ENCODE measurements at places on chromosomes 7 and 10.

- ATAC-seq, result peak; percentile 70
- H3K27me3 ChIP-seq, result no peaks in the 10 kb centered on the region
- H3K27ac ChIP-seq, result peak overlapping the region; percentile 97
- H3K4me1 ChIP-seq, result peaks cover 24% of the 10 kb centered on the region
- no peaks in the 10 kb centered on the region for H3K36me3 ChIP-seq
Observed at GRCh38 chr10:63464402-63465292, 1.1 kb downstream of the JMJD1C start.

DNA sequence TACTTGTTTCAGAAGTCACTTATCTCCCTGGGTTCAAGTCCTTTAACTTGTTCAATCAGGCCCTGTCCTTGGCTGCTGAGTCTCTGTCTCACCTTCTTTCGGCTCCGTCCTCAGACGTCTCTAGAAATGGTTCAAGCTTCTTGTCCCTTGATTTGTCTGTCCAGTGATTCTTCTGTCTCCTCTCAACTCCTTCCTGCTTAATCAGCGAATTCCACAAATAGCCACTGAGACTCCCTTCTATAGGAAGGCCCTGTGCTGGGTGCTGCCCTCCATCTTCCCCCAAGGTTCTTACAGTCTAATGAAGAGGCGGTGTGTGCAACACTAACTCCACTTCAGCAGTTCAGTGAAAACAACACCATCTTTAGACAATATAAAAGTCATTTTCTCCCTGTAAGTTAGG is 12.7 kb downstream of the FAM241B start:
- H3K27me3 ChIP-seq, result peaks cover 9% of the 10 kb centered on the region
- ATAC-seq, result no peak

GRCh38 chr10:102368077-102368476 is 27.4 kb upstream of the NFKB2 start:
- no peaks in the 10 kb centered on the region for H3K27me3 ChIP-seq
- H3K36me3 ChIP-seq, result peaks cover 89% of the 10 kb centered on the region
- H3K4me3 ChIP-seq, result no peak overlapping the region
- H3K27ac ChIP-seq, result no peak overlapping the region
- H3K4me1 ChIP-seq, result no peaks in the 10 kb centered on the region

DNA sequence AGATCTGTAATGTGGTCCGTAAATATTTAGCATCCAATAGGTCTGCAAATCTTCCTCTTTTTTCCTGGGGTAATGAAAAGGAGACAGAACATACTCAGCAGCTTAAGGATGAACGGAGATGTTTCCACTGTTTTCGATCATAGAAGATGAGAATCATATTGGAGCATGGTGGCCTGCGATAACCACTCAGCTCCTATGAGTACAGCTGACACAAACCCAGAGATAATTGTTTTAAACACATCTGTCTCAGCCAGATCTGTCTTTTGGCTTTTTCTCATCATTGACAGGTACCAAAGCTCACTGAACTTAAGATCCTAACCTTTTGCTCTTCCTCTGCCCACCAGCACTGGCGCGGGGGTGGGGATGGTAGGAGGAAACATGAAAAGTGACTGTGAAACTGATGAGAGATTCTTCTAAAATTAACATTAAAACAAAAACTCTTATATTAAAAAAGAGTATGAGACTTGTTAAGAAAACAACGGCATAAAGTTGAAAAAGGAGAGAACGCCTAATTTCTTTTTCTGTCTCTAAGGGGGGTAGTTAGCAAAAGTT is 71.0 kb downstream of the SVOPL start:
- H3K36me3 ChIP-seq, result no peaks in the 10 kb centered on the region
- ATAC-seq, result no peak
- no peaks in the 10 kb centered on the region for H3K4me1 ChIP-seq

- no peak overlapping the region for H3K27ac ChIP-seq
- peak overlapping the region; percentile 7 for H3K4me3 ChIP-seq
- peaks cover 8% of the 10 kb centered on the region for H3K4me1 ChIP-seq
- peaks cover 67% of the 10 kb centered on the region for H3K27me3 ChIP-seq
- ATAC-seq, result peak; percentile 5
- no peaks in the 10 kb centered on the region for H3K36me3 ChIP-seq
Observed at GRCh38 chr7:22356010-22356691, 803 bp downstream of the RAPGEF5 start.

- H3K27ac ChIP-seq, result no peak overlapping the region
- no peak for ATAC-seq
- H3K4me1 ChIP-seq, result no peaks in the 10 kb centered on the region
- no peaks in the 10 kb centered on the region for H3K36me3 ChIP-seq
- no peak overlapping the region for H3K4me3 ChIP-seq
- H3K27me3 ChIP-seq, result no peaks in the 10 kb centered on the region
Observed at GRCh38 chr10:106711313-106711906, 453.1 kb downstream of the SORCS1 start.

DNA sequence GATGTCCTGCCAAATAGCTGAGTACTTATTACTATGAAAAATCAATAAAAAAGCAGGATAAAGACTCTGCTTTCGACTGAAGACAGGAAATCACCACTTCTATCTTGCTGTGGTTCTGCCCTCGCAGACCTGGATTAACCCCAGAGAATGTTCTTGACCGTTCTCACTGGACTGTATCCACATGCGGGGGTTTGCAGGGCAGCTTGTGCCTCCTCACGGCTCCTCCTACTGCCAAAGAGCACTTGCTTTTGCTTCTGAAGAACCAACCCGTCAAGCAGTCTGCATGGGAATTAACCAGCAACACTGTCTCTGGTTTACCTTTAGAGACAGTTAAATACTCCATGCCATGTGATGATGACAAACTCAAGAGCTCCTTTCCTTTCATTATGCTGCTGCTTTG is 184.0 kb downstream of the GFRA1 start:
- no peaks in the 10 kb centered on the region for H3K36me3 ChIP-seq
- no peak overlapping the region for H3K27ac ChIP-seq
- no peaks in the 10 kb centered on the region for H3K4me1 ChIP-seq
- H3K27me3 ChIP-seq, result no peaks in the 10 kb centered on the region

DNA sequence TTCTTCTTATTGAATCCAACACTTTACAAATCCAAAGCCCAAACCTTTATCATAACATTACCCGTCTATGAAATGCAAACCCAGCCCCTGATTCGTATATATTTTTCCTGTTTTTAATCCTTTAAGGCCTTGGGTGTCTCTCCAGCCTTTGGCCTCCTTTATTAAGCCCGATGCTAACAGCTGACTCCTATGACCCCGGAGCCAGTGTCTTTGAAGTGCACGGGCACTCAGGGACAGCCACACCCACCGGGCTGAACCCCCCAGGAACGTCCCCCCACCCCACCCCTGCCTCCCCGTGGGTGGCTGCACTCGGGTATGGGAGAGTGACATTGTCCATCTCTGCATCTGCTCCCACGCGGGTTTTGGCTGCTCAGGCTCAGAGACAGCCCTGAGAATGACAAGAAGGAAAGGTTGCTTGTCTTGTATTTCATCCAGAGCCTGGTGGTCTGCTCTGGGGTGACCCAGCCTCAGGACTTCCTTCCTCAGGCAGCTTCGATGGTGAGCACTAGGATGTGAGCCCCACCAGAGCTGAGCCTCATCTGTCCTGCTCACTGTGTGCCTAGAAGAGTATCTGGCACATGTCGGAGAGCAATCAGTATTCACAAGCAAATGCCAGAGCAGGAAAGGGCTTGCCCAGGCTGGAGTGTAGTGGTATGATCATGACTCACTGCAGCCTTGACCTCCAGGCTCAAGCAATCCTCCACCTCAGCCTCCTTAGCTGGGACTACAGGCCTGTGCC is 210.4 kb downstream of the SKIDA1 start:
- peaks cover 9% of the 10 kb centered on the region for H3K27me3 ChIP-seq
- H3K36me3 ChIP-seq, result no peaks in the 10 kb centered on the region
- no peak overlapping the region for H3K27ac ChIP-seq
- ATAC-seq, result no peak
- H3K4me3 ChIP-seq, result no peak overlapping the region

DNA sequence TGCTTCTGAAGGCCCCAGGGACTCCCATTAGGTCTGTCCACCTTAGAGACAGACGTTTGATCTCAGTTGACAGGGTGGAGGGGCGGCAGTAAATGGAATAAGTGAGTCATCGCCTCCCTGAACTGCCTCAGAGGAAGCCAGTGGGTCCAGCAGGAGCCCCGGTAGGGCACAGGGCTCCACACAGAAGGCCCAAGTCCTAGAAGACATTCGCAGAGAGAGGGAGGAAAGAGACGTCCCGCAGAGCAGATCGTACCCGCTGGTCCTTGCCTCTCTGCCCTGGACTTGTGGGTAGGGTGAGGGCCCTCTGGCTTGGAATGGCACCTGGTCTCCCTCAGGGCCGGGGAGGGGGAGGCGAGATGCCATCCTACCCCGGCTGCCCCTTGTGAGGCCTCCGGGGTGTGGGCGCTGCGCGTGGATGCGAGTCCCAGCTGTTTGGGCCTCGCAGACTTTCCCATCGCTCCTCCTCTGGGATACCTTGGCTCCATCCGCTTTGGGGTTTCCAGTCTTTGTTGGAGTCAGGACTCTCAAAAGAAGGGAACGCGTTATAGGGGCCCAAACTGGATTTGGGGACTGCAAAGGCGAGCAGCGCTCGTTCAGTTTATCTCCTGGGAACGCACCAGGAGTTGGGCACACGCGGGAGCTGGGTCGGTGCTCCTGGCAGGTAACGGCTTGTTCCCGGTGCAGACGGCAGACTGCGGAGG is 5.1 kb downstream of the TLX1 start:
- H3K27me3 ChIP-seq, result peaks cover 92% of the 10 kb centered on the region
- ATAC-seq, result no peak
- no peaks in the 10 kb centered on the region for H3K36me3 ChIP-seq
- H3K4me3 ChIP-seq, result no peak overlapping the region

DNA sequence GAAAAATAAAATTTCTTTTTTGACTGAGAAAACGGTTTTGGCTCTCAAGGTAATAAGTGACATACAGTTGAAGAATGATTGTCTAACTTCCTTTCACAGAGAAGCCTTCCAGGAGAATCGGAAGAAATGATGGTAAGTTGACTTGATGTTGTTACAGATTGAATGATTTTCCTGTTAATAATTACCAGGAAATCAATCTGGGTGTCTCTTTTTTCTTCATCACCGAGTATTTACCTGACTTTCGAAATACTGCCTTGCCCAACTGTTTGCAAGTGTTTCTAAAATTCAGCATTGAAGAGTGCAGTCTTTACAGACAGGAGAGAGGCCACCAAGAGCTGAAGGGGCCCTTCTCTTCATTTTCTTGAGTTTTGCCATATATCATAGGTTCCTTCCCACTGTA is 4.0 kb downstream of the ITIH2 start:
- no peak overlapping the region for H3K4me3 ChIP-seq
- ATAC-seq, result no peak
- no peak overlapping the region for H3K27ac ChIP-seq
- peaks cover 17% of the 10 kb centered on the region for H3K27me3 ChIP-seq

DNA sequence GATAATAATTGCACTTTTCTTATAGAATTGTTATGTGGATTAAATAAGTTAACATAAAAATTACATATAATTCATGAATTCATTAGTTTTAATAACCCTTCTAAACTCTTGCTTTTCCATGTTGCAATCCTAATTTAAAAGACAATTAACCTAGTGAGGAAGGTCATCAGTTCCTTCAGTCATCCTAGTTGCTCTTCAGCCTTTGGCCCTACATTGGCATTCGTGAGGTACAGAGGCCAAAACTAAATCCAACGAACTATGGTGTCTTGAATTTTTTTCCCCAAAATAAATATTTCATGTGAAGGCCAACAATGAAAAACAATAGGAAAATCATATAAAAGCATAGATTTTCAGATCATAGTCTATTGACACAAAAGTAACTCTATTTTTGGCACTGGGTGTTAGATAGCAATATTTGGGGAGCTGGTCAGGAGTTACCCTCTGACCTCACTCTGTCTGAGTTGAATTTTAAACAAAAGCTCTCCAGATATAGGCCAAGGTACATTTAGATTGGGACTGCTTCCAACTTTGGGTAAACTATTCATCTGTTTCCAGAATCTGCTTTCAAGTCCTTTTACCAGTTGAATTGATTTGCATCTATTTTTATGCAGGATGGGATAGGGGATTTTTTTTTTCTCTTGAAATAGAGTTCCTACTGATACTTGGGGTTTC is 104.5 kb downstream of the SEM1 start:
- H3K4me3 ChIP-seq, result no peak overlapping the region
- no peak overlapping the region for H3K27ac ChIP-seq
- no peaks in the 10 kb centered on the region for H3K4me1 ChIP-seq
- no peaks in the 10 kb centered on the region for H3K27me3 ChIP-seq
- no peaks in the 10 kb centered on the region for H3K36me3 ChIP-seq

GRCh38 chr7:158811461-158811860 is 17.8 kb downstream of the ESYT2 start:
- ATAC-seq, result no peak
- peaks cover 34% of the 10 kb centered on the region for H3K36me3 ChIP-seq
- H3K27ac ChIP-seq, result no peak overlapping the region
- H3K4me3 ChIP-seq, result no peak overlapping the region
- no peaks in the 10 kb centered on the region for H3K27me3 ChIP-seq

- no peaks in the 10 kb centered on the region for H3K36me3 ChIP-seq
- H3K4me1 ChIP-seq, result no peaks in the 10 kb centered on the region
- H3K27me3 ChIP-seq, result no peaks in the 10 kb centered on the region
Observed at GRCh38 chr7:132245539-132245938, 330.7 kb downstream of the PLXNA4 start.

DNA sequence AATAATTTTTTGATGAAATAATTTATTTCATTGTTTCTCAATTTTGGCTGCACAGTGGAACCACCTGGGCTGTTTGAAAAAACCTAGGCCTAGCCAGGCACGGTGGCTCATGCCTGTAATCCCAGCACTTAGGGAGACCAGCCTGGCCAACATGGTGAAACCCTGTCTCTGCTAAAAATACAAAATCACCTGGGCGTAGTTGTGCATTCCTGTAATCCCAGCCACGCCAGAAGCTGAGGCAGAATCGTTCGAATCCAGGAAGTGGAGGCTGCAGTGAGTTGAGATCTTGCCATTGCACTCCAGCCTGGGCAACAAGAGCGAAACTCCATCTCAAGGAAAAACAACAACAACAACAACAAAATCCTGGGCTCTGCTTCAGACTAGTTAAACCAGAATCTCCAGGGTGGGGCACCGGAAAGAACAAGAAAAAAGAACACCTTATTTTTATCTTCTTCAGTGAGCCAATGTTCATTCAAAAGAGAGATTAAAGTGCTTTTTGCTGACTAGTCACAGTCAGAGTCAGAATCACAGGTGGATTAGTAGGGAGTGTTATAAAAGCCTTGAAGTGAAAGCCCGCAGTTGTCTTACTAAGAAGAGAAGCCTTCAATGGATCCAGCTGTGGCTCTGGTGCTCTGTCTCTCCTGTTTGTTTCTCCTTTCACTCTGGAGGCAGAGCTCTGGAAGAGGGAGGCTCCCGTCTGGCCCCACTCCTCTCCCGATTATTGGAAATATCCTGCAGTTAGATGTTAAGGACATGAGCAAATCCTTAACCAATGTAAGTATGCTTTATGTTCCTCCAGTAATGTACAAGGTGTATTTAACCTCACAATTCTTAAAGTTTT is at the start of gene CYP2C18:
TSS of gene CYP2C18 (plus strand) at position 516 of the 841 bp plus-strand sequence. CDS start at position 607, 91 bp downstream.
- H3K36me3 ChIP-seq, result no peaks in the 10 kb centered on the region
- H3K4me3 ChIP-seq, result no peak within 1 kb of the TSS
- no peak within 1 kb of the TSS for H3K27ac ChIP-seq
- ATAC-seq, result no peak
- no peaks in the 10 kb centered on the region for H3K4me1 ChIP-seq
- no peaks in the 10 kb centered on the region for H3K27me3 ChIP-seq
